ENCODE measurements at places on chromosomes 7 and 10.

- DNase-seq = no peak
Measured at GRCh38 chr10:61944410-61945147, 43.1 kb downstream of the ARID5B start.

- DNase-seq = no peak
Measured at GRCh38 chr10:119459681-119460340, 82.7 kb downstream of the RGS10 start.

- DNase-seq = no peak
Measured at GRCh38 chr10:103513380-103514060, 20.0 kb downstream of the NEURL1 start.

- DNase-seq = no peak
Measured at GRCh38 chr10:62454687-62455397, 80.7 kb downstream of the ZNF365 start.

DNA sequence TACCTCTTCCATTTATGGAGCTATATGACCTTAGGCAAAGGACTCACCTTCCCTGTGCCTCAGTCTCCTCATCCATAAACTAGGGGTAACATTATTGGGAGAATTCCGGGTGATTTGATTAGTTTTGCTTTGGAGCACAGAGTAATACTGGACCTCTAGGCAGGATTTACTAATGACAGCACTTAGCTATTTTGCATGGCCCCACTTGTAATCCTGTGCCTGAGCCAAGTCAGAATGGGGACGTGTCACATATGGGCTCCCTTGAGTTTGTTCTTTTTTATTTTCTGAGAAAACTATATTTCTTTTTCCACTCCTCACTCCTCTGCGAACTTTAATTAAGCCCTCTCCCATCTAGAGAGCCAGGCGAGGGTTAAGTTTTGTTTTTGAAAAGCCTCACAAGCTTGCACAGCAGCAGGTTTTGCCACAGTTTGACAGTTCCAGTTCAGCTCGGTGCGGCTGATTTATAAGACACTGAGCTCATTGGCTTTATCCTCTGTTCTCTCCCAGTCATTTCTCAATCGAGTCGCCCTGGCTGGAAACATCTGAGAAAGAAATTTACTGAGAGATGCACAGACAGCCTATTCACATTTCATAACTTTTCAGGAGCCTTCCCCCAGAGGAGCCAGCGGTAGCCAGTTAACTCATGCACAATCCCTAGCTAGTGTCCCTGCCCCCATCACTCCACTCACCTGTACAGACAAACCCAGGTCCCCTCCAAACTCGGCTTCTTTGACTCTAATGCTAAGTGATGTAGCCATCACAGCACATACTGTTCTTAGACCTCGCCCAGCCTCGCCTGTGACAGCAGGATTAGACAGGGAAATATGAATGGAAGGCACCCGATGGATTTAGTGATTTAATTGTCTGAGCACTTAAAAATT, 441.9 kb upstream of the NPVF start:
- no peak for DNase-seq

DNA sequence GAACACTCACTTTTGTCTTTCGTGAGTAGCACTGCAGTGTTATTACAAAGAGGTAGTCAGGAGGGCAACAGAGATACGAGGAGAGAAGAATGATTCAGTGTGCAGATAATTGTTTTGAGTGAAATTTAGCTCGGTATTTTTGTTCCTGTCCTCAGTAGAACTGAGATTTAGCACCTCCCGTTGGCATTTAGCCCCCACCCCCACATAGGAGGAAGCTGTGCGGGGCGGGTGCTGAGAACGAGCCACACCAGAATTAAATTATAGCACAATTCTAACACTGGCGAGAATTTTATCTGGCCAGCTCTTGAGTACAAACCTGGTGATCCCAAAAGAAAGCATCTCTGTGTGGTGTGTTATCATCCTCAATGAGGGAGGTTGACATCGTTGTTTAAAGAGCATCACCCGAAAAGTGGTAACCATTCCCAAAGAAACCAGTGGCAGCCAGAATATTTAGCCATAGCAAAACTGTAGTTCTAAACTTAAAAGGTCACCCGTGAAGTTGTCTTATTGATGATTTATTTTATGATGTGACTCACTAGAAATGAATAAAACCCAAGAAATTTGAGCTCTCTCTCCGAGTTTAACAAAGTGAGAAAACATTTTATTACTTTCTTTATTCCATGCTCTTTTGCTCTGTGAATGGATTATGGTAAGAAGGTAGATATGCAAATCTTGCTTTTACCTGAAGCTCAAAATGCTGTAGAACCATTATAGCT, 612.2 kb downstream of the SUGCT start:
- DNase-seq = no peak

- DNase-seq = no peak
Measured at GRCh38 chr7:88429382-88429781, 122.7 kb upstream of the STEAP4 start.

DNA sequence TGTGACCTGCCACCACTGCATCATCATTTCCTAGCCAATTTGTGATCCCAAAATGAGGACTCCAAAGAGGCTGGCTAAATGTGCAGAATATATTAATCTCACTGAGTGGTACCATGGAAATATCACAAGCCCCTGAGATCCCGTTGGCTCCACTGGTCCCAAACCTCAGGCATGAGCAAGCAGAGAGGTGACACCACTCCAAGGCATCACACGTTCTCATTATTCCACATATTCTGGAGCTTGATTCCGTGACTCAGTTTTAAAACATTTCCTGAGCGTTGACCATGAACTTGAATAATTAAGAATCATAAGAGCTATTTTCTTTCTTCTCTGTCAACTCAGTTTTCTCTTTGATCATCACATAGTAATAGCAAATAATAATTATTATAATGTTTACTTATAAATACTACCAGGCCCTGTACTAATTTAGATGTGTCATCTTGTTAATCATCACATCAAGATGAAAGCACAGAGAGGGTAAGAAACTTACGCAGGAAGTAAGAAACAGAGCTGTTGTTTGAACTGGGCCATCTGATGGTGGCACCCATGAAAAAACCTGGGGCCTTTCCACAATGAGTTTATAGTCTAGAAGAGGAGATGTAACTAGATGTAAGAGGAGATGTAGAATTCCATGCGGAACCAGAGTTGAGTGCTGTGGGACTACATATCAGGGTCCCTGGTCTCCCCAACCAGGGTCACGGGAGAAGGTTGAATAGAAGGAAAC, 3.5 kb downstream of the APBB1IP start:
- no peak for DNase-seq

GRCh38 chr7:92221766-92222165, 23.9 kb downstream of the KRIT1 start:
- DNase-seq = no peak

DNA sequence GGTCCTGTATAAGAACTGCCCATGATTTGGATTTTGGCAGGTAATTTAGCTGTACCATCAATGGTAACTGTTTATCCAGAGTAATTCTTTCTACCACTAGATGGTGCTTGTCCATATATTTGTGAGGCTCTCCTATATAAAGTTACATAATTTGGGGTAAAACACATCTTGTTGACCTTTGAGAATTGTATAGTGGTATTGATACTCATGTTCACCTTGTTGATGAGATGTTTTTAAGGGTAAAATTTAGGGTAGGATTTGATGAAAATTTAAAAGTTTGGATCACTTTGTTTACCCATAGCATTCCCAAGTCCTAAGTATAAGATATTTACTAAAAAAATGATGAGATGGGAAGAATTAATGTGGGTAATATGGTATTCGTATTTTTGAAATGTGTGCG, 31.6 kb downstream of the ST7 start:
- DNase-seq = peak; percentile 69

DNA sequence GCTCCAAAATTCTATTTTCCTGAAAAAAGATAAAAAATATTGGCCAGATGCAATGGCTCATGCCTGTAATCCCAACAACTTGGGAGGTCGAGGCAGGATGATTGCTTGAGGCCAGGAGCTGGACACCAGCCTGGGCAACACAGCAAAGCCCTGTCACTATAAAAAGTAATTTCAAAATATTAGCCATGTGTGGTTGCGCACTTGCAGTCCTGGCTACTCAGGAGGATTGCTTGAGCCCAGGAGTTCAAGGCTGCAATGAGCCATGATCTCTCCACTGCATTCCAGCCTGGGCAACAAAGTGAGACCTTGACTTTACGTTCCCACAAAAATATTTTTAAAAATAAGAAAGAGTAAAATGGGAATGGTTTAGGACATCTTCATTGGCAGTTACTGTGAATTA, 104.1 kb upstream of the AFAP1L2 start:
- no peak for DNase-seq
